Heart right ventricle (tissue), 16 donors: ENCODE measurements at places on chromosomes 5 and 9. TPM values are rescaled to one million over a fixed set of nuclear protein-coding genes. Genes with fewer than 3 reads are reported as not detected.
A peak's percentile ranks its signal among the peaks of the same experiment; 100 is the strongest.

DNA sequence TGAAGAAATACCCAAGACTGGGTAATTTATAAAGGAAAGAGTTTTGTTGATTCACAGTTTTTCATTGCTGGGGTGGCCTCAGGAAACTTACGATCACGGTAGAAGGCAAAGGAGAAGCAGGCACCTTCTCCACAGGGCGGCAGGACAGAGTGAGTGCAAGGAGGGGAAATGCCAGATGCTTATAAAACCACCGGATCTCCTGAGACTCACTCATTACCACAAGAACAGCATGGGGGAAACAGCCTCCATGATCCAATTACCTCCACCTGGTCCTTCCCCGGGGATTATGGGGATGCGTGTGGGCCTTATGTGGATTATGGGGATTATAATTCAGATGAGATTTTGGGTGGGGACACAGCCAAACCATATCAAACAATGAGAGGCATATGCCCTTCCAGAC lies 18.5 kb upstream of the RORB start:
- no peak overlapping the region for H3K27ac ChIP-seq
- H3K36me3 ChIP-seq = no peaks in the 10 kb centered on the region
- H3K4me1 ChIP-seq = no peaks in the 10 kb centered on the region
- no peak overlapping the region for H3K4me3 ChIP-seq
- no peak for DNase-seq

- H3K27ac ChIP-seq = peak overlapping the region; percentile 49
- H3K4me1 ChIP-seq = peaks cover 2% of the 10 kb centered on the region
- no peak for DNase-seq
- no peak overlapping the region for H3K4me3 ChIP-seq
- H3K27me3 ChIP-seq = no peaks in the 10 kb centered on the region
Measured at GRCh38 chr9:121537283-121537682, 37.6 kb upstream of the GGTA1 start.

DNA sequence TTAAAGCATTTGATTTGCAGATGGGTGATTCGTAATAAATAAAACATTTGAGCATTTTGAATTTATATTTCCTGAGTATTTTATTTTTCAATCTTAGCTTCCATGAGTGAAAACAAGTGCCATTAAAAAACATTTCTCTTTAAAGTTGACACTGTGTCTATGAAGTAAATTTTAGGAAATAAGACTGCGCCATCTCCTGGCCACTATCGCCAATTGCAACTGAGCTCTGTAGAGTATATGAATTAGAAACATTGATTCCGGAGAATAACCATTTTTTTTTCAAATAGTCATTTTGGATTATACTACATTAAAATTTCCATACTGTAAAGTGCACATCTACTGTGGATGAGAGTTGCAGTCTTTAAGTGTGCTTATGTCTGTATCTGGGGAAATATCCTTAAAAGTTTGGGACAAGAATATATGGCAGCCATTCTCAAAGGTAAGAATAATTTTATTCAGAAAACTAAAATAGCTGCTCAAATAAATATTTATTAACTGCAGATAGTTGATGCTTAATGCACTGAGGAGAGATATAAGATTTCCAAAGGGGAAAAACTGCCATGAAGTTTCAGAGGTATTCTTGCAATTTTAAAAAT lies 5.9 kb downstream of the DMRTA1 start:
- H3K36me3 ChIP-seq = no peaks in the 10 kb centered on the region
- no peak overlapping the region for H3K4me3 ChIP-seq
- peaks cover 3% of the 10 kb centered on the region for H3K4me1 ChIP-seq
- H3K27me3 ChIP-seq = no peaks in the 10 kb centered on the region
- no peak for DNase-seq
- H3K27ac ChIP-seq = no peak overlapping the region

GRCh38 chr5:172570594-172571334 lies 70.3 kb upstream of the NEURL1B start:
- peaks cover 7% of the 10 kb centered on the region for H3K4me1 ChIP-seq
- H3K36me3 ChIP-seq = no peaks in the 10 kb centered on the region
- no peaks in the 10 kb centered on the region for H3K27me3 ChIP-seq
- DNase-seq = no peak
- H3K4me3 ChIP-seq = no peak overlapping the region
- H3K27ac ChIP-seq = no peak overlapping the region

DNA sequence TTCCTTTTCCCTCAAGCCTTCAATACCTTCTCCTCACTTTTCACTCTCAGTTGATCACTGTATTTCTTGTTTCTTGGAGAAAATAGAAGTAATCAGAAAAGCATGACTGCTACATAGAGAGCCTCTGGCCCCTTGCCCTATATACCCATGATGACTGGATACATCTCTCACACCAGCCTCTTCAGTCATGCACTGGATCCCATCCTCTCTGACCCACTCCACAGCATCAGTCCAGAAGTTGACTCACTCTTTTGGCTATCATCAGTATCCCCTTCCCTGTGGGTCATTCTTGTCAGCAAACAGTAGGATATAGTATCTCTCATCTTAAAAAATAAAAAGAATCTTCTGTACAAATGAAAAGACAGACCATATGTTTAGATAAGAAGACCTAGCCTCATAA lies 32.9 kb downstream of the PTCD2 start:
- H3K36me3 ChIP-seq = peaks cover 2% of the 10 kb centered on the region
- peaks cover 4% of the 10 kb centered on the region for H3K4me1 ChIP-seq
- no peak overlapping the region for H3K4me3 ChIP-seq
- no peak for DNase-seq
- H3K27me3 ChIP-seq = no peaks in the 10 kb centered on the region
- H3K27ac ChIP-seq = no peak overlapping the region

DNA sequence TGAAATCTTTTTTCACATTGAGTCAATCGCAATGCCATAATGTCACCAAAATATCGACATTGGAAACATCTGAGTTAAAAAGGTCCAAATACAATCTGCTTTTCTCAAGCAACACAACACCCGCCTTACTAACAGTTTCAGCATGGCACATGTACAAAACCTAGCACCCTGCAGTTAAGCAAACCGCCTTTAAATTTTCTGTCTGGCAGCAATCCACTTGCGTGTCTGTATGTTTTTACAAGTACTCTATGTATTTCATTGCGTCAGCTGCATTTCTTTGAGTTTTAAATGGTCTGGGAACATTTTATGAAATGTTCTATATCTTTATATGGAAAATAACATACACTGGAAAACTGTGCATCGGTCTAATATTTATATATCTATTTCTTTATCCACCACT lies 134.6 kb downstream of the DENND1A start:
- no peaks in the 10 kb centered on the region for H3K36me3 ChIP-seq
- H3K27ac ChIP-seq = no peak overlapping the region
- no peaks in the 10 kb centered on the region for H3K4me1 ChIP-seq
- H3K4me3 ChIP-seq = no peak overlapping the region
- no peak for DNase-seq

- no peaks in the 10 kb centered on the region for H3K4me1 ChIP-seq
- no peak overlapping the region for H3K27ac ChIP-seq
- peaks cover 73% of the 10 kb centered on the region for H3K36me3 ChIP-seq
- H3K4me3 ChIP-seq = no peak overlapping the region
- DNase-seq = no peak
Measured at GRCh38 chr5:6611334-6612256, 21.2 kb downstream of the NSUN2 start.

TAS2R1 gene
- total RNA-seq = not detected

GMCL2 gene
- total RNA-seq = not detected
